Vein endothelial cell (primary cell): ENCODE measurements at places on chromosomes 4 and X. TPM values are rescaled to one million over a fixed set of nuclear protein-coding genes. Genes with fewer than 3 reads are reported as not detected.

Gene EDA
- total RNA-seq, result 2.3 and 4.0 TPM in 2 replicates

Gene TENM3
- 20.3 and 23.1 TPM in 2 replicates for total RNA-seq

Gene BTK
- not detected in 2 replicates for total RNA-seq

Gene GLOD5
- not detected in 2 replicates for total RNA-seq

Gene KIT
- total RNA-seq, result 16.3 and 21.4 TPM in 2 replicates

Gene EGF
- total RNA-seq, result under 0.01 and 0.38 TPM in 2 replicates

Gene IL21
- total RNA-seq, result not detected in 2 replicates

Gene AR
- 14.9 and 16.7 TPM in 2 replicates for total RNA-seq

Gene DCX
- not detected in 2 replicates for total RNA-seq
